Right forelimb (tissue), 1 donor: ENCODE measurements at places on chromosomes 2 and 18.

- DNase-seq, result no peak
Observed at GRCh38 chr2:126792186-126792585, 106.5 kb upstream of the TEX51 start.

DNA sequence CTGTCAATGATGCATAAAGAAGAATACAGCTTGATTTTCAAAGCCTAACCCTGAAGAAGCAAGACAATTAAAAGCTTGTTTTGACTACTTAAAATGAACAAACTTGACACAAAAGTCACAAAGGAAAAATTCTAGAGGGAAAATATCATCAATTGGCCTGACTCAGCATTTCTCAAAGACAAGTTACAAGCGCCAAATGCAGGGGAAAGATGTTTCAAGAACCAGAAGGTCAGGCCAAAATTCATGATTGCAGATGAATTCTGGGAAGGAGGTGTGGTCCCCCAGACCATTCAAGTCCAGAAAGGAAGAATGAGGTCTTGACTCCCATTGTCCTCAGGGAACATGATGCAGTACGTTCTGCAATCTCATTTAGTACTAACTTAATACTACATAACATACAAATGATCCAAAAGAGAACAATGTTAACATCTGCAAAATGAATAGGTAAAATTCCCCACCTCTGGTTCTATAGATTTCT lies 64.5 kb downstream of the FAM210A start:
- DNase-seq, result no peak

DNA sequence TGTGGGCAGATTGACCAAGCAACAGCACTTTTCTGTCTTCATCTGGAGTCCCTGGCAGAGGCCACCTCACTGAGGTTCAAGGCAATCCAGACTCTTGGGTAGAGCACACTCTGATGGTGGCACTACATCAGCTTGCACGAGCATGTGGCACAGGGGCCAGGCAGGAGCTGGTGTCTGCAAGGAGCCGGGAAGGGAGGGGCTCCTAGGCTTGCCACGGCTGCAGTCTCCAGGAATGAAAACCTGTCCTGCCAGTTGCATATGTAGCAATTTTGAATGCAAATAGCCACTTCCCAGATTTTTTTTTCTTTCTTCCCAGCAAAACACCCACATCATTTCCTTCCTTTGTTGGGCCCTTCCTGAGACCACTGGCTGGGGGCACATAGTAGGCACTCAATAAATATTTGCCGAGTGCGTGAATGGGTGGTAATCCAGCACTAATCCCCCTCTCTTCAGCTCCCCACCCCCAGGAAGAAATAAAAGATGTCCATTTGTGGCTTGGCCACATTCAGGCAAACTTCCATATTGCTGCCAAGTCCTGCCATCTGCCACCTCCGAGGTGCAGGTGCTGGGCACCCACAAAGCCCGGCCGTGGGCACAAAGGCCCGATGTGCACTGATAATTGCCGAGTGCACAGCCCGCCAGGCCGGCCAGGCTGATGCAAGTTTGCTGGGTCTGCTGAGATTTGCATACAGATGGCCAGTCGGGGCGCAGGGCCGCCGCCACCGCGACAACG lies 72.4 kb downstream of the MYCN start:
- no peak for DNase-seq

- DNase-seq, result no peak
Observed at GRCh38 chr2:181642086-181642485, 14.8 kb downstream of the CERKL start.

DNA sequence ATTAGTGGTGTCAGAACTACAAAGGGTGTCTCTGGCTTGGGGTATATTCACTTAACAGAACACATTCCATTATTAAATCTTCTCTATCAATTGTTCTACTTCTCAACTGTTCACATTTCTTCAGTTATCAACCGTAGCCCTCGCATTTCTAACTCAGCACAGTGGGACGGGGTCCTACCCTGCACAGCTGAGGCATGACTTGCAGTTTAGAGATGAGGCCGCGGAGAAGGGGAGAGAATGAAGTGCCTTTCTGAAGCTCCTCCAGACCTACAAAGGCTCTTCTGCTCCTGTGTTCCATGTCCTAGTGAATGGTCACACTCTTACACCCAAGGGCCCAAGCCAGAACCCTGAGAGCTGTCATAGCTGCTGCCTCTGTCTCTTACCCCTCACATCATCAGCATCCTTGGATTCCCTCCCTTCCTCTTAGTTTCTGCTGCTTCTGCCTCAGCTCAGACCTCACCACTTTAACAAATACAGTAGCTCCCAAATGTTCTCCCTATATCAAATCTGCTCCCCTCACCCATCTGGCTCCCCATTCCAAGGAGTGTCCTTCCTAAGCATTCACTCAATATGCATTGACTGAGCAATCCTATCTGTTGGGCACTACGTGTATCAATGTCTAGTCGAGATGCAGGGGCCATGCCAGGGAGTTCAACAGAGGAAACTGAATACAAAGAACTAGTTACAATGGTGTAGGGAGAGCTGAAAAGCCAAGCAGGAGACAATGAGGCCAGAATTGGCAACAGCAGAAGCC lies 34.3 kb upstream of the MRPL19 start:
- DNase-seq, result no peak

GRCh38 chr2:130759906-130760753 lies 4.8 kb downstream of the AMER3 start:
- no peak for DNase-seq

GRCh38 chr2:119692954-119693353 lies 14.0 kb downstream of the TMEM177 start:
- no peak for DNase-seq

DNA sequence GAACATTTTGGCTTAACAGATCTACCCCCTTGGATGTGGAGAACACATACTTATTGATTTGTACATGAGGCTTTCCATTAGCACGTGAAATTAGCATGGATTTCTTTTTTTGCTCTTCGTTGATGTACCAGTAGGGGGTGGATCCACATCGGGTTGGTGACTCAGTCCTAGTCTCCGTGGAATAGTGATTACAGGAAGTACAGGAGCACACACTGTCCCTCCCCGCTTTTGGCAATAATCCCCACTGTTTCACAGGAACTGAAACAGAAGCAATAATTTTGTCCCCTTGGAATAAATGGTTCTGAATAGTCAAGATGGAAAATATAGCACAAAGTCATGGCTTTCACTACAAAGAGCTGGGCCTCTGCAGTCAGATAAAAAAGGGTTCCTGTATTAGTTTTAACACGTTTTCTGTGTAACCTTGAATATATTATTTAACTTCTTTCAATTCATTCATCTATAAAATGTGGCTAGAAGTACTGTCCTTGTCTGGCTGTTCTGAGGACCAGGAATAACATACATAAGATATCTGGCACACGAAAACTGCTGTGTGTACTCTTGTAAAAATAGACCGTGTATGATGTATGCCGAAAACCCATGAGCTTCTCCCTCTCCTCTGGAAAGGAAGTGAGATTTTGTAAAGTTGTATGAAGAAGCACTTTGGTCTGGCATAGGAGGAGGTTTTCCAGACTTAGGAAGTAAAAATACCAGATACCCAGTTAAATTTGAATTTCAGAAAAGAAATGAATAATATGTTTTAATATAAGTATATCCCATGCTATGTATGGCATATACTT lies 229.2 kb downstream of the GALR1 start:
- DNase-seq, result no peak

DNA sequence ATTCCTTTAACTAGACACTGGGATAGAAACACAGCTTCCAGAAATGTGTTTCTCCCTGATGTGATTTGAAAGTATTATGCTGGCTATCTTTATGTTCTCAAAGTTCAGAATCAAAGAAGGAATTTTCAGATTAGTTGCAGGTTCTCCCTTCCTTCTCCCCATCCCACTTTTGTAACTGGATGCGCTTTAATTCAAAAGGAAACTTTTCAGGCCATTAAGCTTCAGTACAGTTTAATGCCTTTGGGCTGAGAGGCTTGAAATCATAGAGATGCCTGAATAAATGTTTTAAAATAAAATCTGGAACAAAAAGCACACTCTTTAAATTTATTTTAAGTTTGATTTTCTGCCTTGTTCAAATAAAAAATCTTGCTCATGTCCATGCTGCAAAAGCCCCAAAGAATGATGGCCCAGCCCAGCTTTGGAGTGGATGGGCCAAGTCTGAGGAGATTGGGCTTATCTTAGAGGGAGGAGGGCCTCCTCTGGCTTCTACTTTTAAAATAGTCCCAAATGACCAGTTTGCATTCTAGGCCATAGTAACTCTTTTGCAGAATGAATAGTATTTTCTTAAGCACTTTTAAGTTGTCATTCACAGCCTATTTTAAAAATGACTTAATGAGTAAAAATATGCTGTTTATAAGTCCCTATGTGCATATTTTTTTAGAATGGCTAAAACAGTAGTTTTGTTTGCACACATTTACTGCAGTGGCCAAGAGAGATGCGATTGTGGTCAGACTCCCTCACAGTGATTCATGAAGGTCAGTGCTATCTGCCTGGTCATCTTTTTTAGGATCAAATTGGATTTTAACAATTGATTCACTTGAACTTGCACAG lies 129.2 kb downstream of the MTX2 start:
- no peak for DNase-seq

- DNase-seq, result no peak
Observed at GRCh38 chr2:207126724-207127308, 38.9 kb downstream of the KLF7 start.

DNA sequence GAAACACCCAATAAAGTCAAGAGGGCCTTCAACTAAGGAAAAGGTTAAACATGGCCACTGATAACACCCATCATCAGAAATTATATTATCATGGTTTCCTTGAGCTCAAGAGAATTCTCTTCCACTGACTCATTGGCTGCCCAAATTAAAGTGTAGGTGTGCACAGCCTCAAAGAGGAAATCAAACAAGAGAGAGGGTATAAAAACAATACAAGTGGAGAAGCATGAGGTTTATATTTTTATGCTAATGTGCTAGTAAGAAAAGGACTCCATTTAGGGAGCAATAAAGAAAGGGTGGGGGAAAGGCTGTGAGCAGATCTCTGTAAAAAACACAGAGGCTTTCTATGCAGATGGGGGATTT lies 168.8 kb upstream of the VRK2 start:
- no peak for DNase-seq

DNA sequence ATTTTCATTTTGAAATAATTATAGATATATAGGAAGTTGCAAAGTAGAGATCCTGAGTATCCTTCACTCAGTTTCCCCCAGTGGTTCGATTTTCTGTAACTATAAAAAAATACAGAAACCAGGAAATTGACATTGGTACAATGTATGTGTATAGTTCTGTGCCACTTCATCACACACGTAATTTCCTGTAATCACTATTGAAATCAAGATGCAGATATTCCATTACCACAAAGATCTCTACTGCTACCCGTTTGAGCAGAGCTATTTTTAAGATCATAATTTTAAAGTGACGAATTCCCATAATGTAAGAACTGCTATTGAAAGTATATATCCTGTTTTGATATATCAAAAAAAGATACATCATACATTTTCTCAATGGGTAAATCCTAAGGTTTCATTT lies 142.3 kb downstream of the BABAM2 start:
- DNase-seq, result no peak

DNA sequence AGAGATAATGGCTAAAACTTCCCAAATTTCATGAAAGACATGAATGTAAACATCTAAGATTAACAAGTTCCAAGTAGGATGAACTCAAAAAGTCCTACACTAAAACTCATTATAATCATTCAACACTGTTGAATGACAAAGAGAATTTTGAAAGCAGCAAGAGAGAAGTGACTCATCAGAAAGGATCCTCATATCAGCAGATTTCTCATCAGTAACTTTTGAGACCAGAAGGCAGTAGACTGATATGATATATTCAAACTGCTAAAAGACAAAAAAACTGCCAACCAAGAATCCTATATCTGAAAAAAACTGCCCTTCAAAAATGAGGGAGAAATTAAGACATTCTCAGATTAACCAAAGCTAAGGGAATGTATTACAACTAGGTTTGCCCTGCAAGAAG lies 130.6 kb upstream of the OTX1 start:
- no peak for DNase-seq

- no peak for DNase-seq
Observed at GRCh38 chr2:122446761-122447160, 691.3 kb downstream of the TSN start.

- no peak for DNase-seq
Observed at GRCh38 chr2:151862700-151863099, 34.5 kb upstream of the ARL5A start.

- no peak for DNase-seq
Observed at GRCh38 chr2:73468376-73468775, 82.7 kb downstream of the ALMS1 start.

DNA sequence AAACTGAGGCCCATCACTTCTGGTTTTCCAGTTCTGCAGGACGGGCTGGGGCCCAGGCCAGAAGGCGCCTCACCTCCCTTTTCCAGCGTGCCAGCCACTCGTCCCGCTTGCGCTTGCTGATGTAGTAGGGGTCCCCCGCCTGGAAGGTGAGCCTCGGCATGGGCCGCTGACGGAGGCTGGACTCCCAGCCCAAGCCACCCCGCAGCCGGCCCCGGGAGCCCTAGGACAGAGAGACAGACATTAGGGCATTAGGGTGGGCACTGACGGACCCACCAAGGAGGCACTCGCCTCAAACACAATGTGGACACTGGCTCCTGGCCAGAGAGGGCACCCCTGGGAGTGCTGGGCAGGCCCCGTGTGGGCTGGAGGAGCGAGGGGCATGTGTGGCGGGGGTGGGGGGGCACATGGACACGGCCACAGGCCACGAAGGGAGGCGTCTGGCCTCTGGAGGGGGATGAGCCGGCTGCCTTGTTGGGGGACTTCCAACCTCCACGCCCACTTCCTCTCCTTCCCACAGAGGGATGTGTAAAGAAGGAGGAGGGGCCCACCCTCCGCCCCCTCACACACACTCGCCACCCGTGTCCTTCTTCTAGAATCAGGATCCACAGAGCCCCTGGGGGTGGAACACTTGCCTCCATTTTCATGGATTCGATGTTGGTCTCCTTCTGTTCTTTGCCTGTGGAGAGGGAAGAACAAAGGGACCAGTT lies 66.7 kb downstream of the DNMT3A start:
- DNase-seq, result peak; percentile 64

DNA sequence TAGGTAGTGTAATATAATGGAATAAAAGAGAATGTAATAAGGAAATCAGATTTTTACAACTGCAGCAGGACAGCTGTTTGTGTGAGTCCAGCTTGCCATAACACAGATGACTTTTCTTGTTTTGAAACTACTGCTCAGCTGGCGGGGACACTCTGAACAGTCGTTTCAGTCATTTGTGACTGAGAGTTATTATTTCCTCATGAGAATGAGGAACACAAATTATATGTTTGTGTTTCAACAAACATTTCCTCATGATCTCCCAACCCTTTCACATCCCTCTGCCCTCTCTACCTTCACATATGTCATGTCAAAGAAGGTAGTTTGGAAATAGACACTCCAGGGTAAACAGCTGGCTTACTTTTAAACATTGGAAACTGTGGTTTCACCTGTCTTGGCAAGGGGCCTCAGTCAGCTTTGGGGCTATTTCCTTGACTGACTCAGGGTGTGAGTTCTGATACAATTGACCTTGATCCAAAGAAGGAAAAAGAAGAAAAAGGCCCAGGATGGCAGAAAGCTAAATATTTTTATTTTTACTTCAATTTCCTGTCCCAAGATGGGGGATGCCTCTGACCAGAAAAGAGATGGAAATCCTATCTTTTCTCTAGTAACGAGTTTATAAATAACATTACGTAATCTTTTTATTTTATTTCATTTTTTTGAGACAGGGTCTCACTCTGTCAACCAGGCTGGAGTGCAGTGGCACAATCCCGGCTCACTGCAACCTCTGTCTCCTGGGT lies 593 bp downstream of the SP140L start:
- no peak for DNase-seq
